ENCODE measurements at places on chromosomes 5 and 9.

DNA sequence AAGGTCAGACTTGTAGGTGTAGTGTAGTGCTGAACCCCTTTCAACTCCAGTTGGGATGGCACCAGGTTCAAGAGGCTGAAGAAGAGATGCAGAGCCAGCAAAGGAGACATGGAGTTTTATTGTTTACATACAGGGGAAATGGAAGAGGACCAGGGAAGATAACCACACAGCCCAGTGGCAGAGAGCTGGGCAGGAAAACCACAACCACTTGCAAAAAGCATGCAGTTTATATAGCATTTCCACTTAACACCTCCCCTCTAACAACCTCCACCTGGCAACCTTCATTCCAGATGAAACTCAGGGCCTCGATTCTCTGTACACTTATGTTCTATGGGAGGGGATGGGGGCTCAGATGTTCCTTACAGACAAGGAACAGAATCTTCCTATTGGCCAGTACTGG lies 56.9 kb downstream of the SNX24 start:
- no peak for DNase-seq

DNA sequence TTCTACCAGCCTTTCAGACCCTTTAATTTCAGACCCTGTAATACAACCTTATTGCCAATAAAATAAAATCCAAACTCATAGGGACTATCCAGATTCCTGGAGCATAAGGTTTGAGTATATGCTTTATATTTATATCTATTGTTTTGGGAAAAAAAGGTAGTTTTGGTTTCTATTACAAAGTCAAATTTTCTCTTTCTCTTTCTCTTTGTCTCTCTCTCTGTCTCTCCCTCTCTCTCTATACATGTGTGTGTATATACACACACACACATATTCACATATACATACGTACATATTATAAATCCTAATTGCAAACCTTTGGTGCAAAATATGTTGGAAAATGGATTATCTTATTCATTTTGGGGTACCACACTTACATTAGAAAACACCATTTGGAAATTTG lies 39.0 kb downstream of the TMEM232 start:
- DNase-seq: no peak

DNA sequence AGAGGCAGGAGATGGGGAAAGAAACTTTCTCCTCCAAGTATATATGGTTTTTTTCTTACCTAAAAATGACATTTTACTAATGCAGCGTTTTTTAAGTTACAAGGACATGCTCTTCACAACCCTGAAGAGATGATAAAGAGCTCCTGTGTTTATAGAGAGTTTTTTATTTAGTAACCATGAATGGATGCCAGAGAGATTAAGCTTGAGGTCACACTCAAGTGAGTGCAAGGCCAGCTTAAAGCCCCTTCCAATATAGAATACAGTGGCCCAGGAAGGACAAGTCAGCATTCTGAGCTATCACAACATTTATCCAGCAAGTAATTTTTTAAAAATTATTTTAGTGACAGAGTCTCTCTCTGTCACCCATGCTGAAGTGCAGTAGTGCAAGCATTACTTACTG lies 6.7 kb upstream of the HAVCR2 start:
- no peak for DNase-seq

DNA sequence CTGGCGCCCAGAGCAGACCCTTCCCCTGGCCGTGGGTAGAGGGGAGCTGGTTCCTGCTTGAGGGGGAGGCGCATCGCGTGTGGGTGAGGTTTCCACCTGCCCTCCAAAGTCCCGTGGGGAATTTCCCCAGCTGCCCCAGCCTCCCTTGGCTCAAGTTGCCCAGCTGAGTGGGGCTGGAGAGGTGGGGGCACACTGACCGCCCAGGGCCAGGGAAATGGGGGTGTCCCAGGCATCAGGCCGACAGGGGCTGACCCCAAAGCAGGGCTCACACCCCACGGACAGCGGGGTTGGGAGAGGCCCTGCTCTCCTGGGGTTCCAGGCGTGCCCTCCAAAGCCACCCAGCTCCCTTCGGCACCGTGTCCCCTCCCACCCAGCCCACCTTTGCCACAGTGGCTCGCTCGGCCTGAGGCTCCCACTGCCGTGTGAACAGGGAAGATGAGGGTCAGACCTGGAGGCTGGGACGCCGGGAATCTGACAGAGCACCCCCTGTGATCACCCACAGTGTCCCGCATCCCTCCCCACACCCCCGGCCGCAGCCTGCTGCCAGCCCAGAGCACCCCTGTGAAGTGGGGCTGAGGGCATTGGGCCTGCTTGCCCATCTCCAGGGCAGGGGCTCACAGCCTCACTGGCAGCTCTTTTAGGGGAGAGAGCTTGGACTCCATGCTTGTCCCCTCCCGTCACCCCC lies 933 bp upstream of the EGFL7 start:
- DNase-seq: no peak

- DNase-seq: peak; percentile 36
Measured at GRCh38 chr5:143402553-143403333, 743 bp downstream of the NR3C1 start.

GRCh38 chr5:4939042-4939781 lies 200.9 kb upstream of the ADAMTS16 start:
- DNase-seq: no peak

DNA sequence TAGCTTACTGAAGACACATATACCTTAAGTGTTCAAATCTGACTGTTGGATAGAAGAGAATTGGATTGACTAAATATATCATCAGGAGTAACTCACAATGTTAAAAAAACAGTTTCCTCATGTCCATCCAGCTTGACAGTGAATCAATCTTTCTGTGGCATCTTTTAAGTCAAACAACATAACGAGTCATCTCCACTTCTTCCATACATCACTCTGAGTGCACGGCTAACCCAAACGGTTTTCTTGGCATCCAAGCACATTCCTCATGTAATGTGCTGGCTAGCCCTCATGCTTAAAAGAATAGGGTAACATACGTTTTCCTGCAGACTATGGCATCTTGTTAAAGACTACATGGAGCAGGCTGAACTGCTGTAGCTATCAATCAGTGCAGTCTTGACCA lies 291.5 kb upstream of the TRPC7 start:
- DNase-seq: no peak

- no peak for DNase-seq
Measured at GRCh38 chr5:109529520-109529919, 119.7 kb upstream of the PJA2 start.

- no peak for DNase-seq
Measured at GRCh38 chr5:30502277-30502676, 691.2 kb upstream of the CDH6 start.

DNA sequence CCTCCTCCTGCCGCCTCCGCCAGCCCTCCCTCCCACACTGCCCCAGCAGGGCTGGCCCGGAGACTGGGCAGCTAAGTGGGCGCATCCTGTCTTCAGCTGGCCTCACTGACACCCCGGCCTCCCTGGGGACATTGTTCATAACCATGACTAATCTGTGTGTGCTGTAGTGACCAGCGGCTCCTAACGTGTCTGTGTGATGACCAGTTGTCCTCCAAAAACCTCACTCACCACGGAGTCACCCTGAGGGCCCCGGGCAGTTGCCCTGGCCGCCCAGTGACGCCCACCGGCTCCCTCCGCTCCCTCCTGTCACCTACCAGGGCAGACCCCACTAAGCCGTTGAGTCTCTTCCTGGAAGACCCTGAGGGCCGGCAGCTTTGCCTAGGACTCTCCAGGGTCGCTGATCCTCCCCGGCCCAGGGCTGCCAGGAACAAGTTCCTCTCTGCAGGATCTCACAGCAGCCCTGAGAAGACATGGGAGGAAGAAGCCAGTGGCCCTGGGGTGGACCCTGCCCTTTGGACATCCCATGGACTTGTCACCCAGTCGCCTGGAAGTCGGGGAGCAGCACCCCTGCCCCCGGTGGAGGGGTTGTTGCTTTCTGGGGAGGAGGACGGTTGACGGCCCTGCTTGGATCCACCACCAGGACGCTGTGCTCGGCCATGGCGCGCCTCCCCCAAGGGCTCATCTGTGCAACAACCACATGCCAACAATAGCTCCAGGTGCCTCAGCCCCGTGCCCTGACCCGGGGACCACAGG lies 110.2 kb upstream of the LMX1B start:
- DNase-seq: no peak

DNA sequence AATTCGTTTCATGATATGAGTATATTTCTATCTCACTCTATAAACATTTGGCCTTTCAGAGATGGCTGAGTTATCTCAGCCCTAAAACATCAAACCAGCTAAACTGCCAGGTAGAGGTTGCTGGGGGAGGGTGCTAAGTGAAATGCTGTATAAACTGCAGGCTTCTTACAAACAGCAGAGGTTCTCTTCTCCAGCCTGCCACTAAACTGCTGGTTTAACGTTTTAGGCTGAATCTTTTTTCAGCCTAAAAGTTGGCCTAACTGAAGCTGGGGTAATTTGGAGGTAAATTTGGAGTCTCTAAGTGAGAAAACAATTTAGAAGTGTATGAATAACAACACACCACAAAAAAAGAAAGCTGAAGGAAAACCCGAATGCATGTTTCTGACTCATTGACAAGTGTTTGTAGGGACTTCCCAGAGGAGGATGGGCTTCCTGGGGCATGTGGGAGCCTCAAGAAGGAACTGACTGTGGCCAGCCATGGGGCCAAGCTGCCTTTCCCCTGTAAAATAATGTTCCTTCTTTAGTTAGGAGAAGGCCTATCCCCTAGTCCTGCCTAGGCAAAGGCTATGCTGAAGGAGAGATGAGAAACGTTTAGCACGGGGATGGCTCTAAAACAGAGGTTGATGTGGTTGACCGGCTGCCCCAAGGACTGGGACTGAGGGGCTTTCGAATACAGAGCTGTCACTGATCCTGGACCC lies 44.3 kb downstream of the SLC28A3 start:
- peak; percentile 4 for DNase-seq

GRCh38 chr5:132422720-132423437 lies 53.4 kb downstream of the SLC22A5 start:
- DNase-seq: no peak

DNA sequence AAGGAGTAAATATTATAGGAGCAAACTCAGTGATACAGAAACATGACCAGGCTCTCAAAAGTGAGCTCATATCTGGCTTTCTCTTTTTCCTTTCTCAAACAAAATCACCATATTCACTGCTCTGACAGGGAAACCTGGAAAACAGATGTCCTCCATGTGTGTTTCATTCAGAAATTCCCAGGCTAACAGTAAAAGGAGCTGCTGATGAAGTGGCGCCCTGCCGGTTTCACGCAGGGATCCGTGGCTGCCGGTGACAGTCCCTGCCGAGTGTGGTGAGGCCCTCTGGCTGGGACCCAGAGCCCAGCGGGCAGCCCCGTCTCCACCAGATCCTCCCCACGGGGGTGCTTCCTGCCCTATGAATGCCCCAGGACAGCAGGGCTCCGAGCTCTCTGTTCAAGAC lies 208.1 kb downstream of the GNA14 start:
- no peak for DNase-seq

GRCh38 chr5:116922532-116922931 lies 347.9 kb upstream of the SEMA6A start:
- DNase-seq: no peak

- DNase-seq: no peak
Measured at GRCh38 chr5:175466700-175467318, 11.6 kb upstream of the SFXN1 start.

DNA sequence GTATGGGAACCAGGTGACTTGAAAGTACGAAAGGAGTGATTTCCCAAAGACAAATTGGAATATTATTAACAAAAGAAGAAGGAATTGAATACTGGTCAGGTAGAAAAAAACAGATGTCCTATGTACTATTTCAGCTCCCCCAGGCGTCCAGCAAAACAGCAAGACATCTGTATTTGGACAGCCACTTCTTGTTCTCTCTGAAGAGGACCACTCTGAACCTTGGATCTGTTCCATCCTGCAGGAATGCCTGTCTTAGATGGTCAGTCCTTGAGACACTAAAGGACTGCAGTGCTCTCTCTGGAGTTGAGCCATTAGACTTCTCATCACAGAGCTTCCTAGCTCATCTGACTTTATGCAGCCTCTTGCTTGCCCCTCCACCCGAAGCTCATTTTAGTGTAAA lies 74.4 kb upstream of the RARS1 start:
- DNase-seq: no peak

GRCh38 chr9:121607434-121608167 lies 43.8 kb upstream of the DAB2IP start:
- DNase-seq: no peak

DNA sequence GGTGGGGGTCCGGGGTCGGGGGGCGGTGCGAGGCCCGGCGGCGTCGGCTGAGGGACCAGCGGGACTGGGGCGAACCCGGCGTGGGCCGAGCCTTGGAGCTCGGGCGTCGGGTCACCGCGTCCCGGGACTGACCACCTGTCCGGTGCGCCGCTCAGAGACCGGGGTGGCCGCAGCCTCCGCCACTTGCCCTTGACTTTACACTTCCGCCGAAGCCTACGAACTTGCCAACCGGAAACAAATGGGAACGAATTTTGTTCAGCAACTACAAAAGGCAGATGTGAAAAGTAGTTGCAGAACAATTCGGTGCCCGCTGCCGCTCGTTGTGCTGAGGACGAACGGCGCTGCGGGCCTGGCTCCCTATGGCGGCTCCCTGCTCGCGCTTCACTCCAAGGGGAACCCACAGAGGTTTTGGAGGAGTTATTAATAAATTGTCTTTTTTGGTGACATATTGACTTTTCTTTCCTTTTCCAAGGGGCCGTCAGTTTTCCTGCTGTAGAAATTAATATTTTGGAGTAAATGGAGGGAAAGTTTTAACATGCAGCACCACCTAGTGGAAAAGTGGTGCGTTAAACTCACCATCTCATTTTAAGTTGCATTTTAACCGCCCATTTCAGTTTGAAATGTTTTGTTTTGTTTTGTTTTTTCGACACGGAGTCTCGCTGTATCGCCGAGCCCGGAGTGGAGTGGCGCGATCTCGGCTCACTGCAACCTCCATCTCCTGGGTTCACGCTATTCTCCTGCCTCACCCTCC lies 490 bp downstream of the PCBD2 start:
- DNase-seq: peak; percentile 40

- no peak for DNase-seq
Measured at GRCh38 chr5:21791304-21791703, 1061.8 kb downstream of the CDH12 start.

- peak; percentile 5 for DNase-seq
Measured at GRCh38 chr9:3746296-3747275, 220.8 kb upstream of the RFX3 start.

- no peak for DNase-seq
Measured at GRCh38 chr5:64462391-64462790, 43.4 kb upstream of the RGS7BP start.

- DNase-seq: no peak
Measured at GRCh38 chr9:18947892-18948339, 85.1 kb downstream of the SAXO1 start.
